ENCODE measurements at places on chromosomes 1 and 21. TPM values are rescaled to one million over a fixed set of nuclear protein-coding genes. Genes with fewer than 3 reads are reported as not detected.
A peak's percentile ranks its signal among the peaks of the same experiment; 100 is the strongest.

DNA sequence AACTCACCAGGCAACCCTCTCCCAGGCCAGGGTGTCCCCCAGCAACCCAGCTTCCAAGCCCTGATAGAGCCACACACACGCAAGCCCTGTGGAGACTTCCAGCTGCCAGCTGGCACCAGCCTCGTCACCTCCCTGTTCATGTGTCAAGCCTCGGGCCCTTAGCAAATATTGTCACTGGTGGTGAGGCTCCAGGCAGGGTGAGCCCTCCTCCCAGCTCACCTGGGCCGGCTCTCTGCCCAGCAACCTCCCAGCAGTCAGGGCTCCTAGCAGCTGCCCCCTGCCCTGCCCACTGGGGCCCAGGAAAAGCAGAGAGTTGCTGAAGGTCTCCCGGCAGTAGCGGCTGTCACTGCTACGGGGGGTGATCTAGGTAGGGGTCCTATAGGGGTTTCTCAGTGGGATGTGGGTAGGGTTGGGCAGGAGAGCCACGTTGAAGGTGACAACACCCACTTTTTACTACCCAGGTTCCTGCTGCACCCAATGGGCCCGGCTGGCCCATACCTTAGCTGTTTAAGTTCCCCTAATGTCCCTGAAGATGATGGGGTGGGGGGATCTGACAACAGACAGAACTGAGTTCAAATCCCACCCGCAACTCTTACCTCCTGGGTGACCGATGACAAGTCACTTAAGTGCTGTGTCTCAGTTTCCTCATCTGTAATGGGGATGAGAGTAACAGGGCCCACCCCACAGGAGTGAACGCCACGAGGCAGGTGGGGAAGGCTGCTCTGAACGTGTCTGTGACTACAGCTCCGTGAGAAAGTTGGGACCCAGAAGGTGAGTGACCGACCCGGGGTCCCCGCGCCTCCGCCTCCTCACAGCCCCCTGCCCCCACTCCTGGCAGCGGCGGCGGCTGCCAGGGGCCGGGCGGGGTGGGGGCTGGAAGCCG is 678 bp downstream of the TTC39A start:
- peak; percentile 92 for DNase-seq

DNA sequence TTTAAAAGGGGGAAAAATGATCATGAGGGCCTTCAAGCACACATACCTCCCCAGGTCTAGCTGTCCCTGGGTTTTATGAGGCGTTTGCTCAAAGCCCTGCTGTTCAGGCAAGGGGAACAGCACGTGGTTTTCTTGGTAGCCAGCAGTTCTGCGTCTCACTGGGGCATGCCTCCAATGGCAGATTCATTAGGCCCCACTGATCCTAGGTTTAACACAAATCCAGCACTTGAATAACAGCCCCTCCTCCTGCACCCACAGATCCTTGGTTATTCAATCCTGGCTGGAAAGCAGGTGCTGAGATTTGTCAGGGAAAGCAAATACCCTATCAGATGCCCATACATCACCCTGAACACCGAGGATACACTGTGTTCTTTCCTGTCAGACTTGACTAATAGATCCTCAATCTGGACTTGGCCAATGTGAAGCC is 106.4 kb downstream of the ZC3H11B start:
- DNase-seq: no peak

The PAQR7 gene
- total RNA-seq: 2.1 TPM

The RIT1 gene
- 15.7 TPM for total RNA-seq

The CRP gene
- total RNA-seq: 5,038 TPM

The C8A gene
- 177 TPM for total RNA-seq
